ENCODE measurements at places on chromosomes 11 and 22. TPM values are rescaled to one million over a fixed set of nuclear protein-coding genes. Genes with fewer than 3 reads are reported as not detected.

DNA sequence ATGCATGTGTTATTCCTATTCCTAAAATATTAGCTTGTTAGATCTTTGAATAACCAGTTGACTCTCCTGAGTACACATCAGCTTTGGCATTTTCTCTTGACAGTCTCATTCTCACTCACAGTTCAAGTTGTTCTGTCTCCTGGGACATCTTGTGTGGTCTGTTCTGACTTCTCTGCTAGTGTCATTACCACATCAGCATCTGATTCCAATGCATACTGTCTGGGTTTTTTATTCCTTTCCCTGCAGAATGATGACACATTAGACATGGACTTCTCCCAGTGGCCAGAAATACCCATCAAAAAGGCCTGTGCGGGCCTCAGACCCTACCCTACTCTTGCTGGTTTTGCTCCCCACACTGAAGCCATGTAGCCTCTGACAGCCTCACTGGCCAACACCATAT lies 2.7 kb downstream of the ZNF74 start:
- DNase-seq = no peak

GRCh38 chr22:45101515-45102227 lies 62.1 kb upstream of the NUP50 start:
- peak; percentile 42 for DNase-seq

GRCh38 chr22:46275455-46276122 lies 7.8 kb downstream of the TTC38 start:
- DNase-seq = no peak

- DNase-seq = peak; percentile 68
Measured at GRCh38 chr11:64762674-64763525, 3.1 kb upstream of the PYGM start.

- no peak for DNase-seq
Measured at GRCh38 chr11:66973956-66974580, 1.0 kb upstream of the C11orf86 start.

DNA sequence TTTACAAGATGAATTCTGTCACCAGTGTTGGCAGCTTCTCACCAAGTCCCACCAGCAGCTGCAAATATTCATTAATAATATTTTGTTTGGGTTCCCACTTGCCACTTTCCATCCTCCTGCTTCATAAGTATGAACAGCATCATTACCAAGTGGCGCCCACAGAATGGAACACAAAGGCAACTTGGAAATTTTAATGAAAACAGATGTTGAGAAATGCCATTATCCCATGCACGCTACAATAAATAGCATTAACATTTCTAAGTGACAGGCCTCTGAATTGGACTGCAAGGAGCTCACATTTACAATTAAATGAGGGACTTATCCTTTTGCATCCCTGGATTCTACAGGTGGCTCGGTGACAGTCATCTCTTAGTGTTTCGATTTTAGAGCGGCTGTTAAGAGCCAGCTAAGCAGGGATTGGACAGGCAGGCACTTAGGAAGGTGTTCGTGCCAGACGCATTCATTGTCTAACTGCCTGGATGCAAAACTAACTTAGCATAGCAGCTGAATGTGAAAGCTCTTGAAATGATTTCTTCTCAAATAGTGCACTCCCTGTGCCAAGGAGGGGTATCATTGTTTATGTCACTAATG lies 170.3 kb downstream of the KIRREL3 start:
- DNase-seq = no peak

GRCh38 chr11:74397501-74398243 lies 561 bp downstream of the PGM2L1 start:
- peak; percentile 75 for DNase-seq

- DNase-seq = no peak
Measured at GRCh38 chr22:43885319-43885671, 6.5 kb downstream of the PNPLA5 start.

DNA sequence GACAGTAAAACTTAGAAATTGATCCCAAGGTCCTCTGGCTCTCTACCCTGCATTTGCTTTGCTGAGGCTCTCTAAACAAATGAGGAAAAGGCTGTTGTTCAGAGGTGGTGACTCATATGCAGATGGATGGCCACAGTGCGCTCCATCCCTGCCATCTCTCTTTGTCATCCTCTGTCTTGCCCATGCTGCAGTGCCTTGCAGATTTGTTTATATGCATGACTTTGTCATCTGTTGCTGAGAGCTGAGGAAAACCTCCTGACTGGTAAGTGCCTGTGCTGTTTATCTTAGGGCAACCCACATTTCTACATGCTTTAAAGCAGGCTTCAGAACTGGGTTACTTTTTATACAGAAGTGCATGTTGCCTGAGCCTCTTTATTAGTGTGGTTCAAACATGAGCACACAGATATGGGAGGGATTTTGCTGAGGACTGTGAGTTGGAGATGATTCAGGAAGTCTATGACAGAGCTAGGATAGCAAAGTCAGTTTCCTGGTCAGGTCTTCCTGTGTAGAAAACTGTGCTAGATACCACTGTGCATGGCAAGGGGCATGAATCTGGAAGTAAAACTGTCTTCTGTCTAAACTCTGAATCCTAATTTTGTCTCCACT lies 57.4 kb downstream of the JAM3 start:
- DNase-seq = no peak

DNA sequence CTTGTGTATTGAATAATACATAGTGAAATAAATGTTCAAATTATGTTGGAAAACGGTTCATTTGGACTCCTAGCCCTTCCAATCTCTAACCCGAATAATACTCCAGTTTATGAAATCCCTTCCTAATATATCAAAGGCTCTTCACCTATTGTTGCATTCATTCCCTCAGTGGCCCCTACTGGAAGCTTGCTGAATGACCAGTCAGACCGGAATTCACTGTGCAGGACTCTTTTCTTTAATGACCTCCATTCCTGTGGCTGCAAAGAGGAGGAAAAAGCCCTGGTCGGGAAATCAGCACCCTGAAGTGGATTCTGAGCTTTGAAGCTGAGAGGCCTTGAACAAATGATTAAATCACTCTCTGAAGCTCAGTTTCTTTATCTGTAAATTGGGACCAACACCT lies 19.1 kb upstream of the RCN1 start:
- DNase-seq = no peak

DNA sequence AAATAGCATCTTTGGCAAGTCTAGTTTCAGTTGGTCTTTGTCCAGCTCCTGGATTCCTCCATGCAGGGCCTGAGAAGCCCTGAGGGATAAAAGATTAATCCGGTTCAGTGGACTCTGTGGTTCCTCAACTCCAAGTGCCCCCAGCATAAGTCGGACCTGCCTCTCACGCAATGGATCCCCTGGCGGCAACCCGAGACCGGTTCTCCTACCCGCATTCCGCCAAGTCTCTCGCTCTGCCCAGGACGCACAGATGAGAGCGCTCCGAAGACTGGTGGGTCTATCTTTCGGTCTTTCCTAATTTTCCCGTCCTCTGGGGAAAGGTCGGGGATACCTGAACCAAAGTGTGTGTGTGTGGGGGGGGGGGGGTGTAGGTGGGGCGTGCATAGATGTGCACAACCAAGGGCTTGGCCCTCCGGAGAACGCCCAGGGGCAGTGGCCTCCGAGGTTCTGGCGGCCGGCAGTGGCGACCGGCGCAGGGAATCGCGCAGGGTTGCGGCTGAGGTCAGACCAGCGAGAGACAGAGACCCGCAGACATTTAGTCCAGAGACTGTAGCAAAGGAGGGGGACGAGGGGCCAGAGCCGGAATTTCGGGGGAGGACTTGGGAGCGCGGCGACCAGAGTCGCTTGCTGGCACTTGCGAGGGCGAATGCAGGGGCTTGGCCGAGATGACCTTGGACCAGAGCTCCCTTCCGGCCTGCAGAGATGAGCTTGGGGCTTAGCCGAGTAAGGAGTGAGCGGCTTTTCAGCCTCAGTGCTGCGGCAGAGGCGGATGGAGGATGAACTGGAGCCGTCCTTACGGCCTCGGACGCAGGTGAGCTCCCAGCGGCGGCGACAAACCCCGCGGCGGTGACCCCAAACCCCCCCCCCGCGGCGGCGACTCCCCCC lies 712 bp upstream of the SLC2A11 start:
- peak; percentile 70 for DNase-seq

GRCh38 chr11:29162491-29162890 lies 854.3 kb downstream of the KCNA4 start:
- no peak for DNase-seq

GRCh38 chr11:73547706-73548595 lies 50.0 kb downstream of the FAM168A start:
- no peak for DNase-seq

DNA sequence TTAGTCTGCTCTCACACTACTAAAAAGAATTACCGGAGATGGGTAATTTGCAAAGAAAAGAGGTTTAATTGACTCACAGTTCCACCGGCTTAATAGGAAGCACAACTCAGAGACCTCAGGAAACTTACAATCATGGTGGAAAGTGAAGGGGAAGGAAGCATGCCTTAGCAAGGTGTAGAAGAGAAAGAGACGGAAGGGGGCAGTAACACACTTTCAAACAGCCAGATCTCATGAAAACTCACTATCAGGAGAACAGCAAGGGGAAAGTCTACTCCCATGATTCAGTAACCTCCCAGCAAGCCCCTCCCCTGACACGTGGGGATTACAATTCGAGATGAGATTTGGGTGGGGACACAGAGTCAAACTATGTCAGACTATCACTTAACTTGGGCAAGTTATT lies 236.6 kb upstream of the ANO3 start:
- DNase-seq = no peak

DNA sequence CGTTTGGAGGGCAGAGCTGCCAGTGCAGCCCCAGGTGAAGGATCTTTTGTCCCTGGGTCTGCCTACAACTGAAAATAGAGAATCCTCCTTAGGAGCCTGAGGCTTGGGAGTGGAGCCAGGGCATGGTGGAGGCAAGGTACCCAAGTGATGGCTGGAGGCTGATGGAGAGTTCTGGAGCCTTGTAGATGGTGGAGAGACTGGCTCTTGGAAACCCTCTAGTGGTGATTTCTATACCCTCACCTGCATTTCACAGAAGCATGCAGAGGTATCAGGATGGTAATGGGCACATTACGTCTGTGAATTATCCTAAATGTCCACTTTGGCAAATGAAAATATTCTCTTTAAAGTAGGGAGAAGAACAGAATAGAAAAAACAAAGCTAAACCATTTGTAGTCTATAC lies 44.4 kb downstream of the INSC start:
- peak; percentile 44 for DNase-seq

CSF2RB gene
- 22.0 TPM for polyA plus RNA-seq

MS4A6E gene
- not detected for polyA plus RNA-seq

CYB5R2 gene
- polyA plus RNA-seq = 1.4 TPM

OLFML1 gene
- polyA plus RNA-seq = not detected

NEU3 gene
- 17.4 TPM for polyA plus RNA-seq

KCNA4 gene
- not detected for polyA plus RNA-seq

C22orf31 gene
- polyA plus RNA-seq = not detected

APOL3 gene
- 55.0 TPM for polyA plus RNA-seq

HBG2 gene
- 0.89 TPM for polyA plus RNA-seq

YPEL1 gene
- polyA plus RNA-seq = 17.0 TPM
